ENCODE measurements at places on chromosomes 7 and 10. TPM values are rescaled to one million over a fixed set of nuclear protein-coding genes. Genes with fewer than 3 reads are reported as not detected.

DNA sequence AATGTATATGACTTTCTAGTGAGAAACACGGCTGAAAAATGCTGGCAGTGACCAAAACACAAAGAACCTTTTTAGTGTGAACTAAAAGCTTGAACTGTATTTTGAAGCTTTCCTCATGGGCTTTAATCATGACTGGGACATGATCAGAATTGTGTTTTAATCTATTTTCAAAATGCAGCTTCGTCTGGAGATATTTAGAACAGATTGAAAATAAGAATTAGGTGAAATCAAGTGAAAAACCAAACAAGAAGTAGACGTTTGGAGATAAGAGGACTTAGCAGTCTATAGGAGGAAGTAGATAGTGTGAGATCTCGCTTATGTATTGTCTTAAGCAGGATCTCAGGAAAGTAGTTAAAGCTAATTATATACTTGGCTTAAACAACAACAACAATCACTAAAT, 865.4 kb upstream of the MBL2 start:
- no peak for DNase-seq

GRCh38 chr10:22010973-22011408, 7.5 kb upstream of the DNAJC1 start:
- no peak for DNase-seq

- DNase-seq, result no peak
Measured at GRCh38 chr7:94177441-94177840, 173.3 kb upstream of the BET1 start.

- no peak for DNase-seq
Measured at GRCh38 chr10:22491480-22491879, 146.2 kb downstream of the SPAG6 start.

PRLHR gene
- total RNA-seq, result not detected

GRCh38 chr7:36591636-36592035, 132.7 kb downstream of the AOAH start:
- DNase-seq, result no peak
